ENCODE measurements at places on chromosomes 13 and 19. TPM values are rescaled to one million over a fixed set of nuclear protein-coding genes. Genes with fewer than 3 reads are reported as not detected.

Gene ZNF681
- 2.2 TPM for total RNA-seq

Gene ZNF221
- 5.8 TPM for total RNA-seq

Gene TMEM259
- total RNA-seq = 183 TPM

Gene TMEM86B
- total RNA-seq = 2.4 TPM

Gene PCDH8
- total RNA-seq = not detected

Gene ZNF878
- 1.4 TPM for total RNA-seq

Gene ELAVL3
- total RNA-seq = not detected

Gene ENOX1
- total RNA-seq = 2.3 TPM

Gene ZNF100
- 6.6 TPM for total RNA-seq

Gene RNF225
- not detected for total RNA-seq

Gene MAN2B1
- 111 TPM for total RNA-seq

Gene EDNRB
- 27.6 TPM for total RNA-seq

Gene CASP14
- total RNA-seq = not detected

Gene SRRM5
- not detected for total RNA-seq

Gene CACNA1A
- 0.27 TPM for total RNA-seq

Gene RNF17
- not detected for total RNA-seq

Gene NDFIP2
- 9.7 TPM for total RNA-seq

Gene SMIM24
- total RNA-seq = not detected

Gene KLK14
- total RNA-seq = not detected

Gene ZNF528
- 31.7 TPM for total RNA-seq

Gene SLC6A16
- 2.4 TPM for total RNA-seq

Gene CTXN1
- total RNA-seq = 0.54 TPM

Gene LSM7
- 38.8 TPM for total RNA-seq

Gene SLC10A2
- total RNA-seq = not detected

Gene UNC13A
- 2.1 TPM for total RNA-seq

Gene SPHK2
- total RNA-seq = 16.2 TPM

Gene MATK
- total RNA-seq = 5.4 TPM

Gene ZNF208
- total RNA-seq = 8.4 TPM

Gene DLEU7
- not detected for total RNA-seq

Gene MICOS13
- total RNA-seq = 43.7 TPM

Gene SHC2
- 18.8 TPM for total RNA-seq

Gene ZNF837
- total RNA-seq = 1.6 TPM

Gene TYROBP
- total RNA-seq = 155 TPM

Gene MYCBP2
- total RNA-seq = 139 TPM

Gene ZNF761
- 14.0 TPM for total RNA-seq

Gene TEX26
- not detected for total RNA-seq

Gene BIVM
- total RNA-seq = 26.8 TPM

Gene SIAH3
- total RNA-seq = not detected

Gene INSL3
- not detected for total RNA-seq

Gene TRPM4
- 65.9 TPM for total RNA-seq

Gene RGCC
- total RNA-seq = 93.3 TPM

Gene IZUMO1
- not detected for total RNA-seq

Gene BBC3
- 6.5 TPM for total RNA-seq

Gene ZNF575
- total RNA-seq = 1.6 TPM

Gene ATP4A
- total RNA-seq = 0.35 TPM

Gene CEACAM8
- not detected for total RNA-seq

Gene LRRC8E
- 0.14 TPM for total RNA-seq

Gene PNMA8A
- total RNA-seq = 14.6 TPM

Gene PLK5
- not detected for total RNA-seq

Gene SLC1A6
- total RNA-seq = not detected

Gene SSC5D
- total RNA-seq = 4.3 TPM
